ENCODE measurements at places on chromosomes 3 and 15.

- no peak for DNase-seq
These were observed 24.3 kb upstream of the PLXNA1 start for GRCh38 chr3:126958638-126959085.

DNA sequence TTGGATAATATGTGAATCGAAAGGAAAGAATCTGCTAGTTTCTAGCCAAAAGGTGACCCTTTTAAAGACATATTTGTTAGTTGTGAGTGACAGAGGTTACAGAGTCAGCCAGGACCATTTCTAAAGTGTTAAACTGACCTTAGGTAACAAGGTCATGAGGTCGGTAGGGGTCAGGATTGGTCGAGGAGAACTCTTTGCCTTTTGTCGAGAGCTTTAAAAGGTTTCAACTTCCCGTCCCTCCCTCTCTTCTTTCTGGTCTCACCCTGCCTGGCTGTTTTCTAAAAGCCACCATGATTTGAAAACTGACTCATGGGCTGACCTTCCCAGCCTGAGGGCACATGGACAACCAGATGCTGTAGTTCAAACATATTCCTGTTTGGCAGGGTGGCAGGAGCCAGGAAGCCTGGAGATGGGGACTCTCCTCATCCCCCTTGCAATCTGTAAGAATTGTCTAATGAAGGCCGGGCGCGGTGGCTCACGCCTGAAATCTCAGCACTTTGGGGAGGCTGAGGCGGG lies 25.8 kb upstream of the PRTG start:
- DNase-seq, result no peak

GRCh38 chr3:144820726-144821125 lies 849.1 kb downstream of the DIPK2A start:
- no peak for DNase-seq

GRCh38 chr3:104461431-104461830 lies 905.3 kb upstream of the ALCAM start:
- no peak for DNase-seq

GRCh38 chr3:135982404-135982761 lies 16.9 kb downstream of the PPP2R3A start:
- no peak for DNase-seq

GRCh38 chr3:13483988-13484695 lies 4.0 kb downstream of the HDAC11 start:
- no peak for DNase-seq

- DNase-seq, result no peak
These were observed 380.7 kb upstream of the GOLIM4 start for GRCh38 chr3:168476360-168476980.

DNA sequence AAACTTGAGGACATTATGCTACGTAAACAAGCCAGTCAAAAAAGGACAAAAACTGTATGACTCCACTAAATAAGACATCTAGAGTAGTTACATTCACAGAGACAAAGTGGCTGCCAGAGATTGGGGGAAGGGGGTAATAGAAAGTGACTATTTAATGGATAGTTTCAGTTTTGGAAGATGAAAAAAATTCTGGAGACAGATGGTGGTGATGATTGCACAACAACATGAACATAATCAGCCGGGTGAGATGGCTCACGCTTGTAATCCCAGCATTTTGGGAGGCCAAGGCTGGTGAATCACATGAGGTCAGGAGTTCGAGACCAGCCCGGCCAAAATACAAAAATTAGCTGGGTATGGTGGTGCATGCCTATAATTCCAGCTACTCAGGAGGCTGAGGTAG lies 40.6 kb downstream of the DPP8 start:
- peak; percentile 54 for DNase-seq

DNA sequence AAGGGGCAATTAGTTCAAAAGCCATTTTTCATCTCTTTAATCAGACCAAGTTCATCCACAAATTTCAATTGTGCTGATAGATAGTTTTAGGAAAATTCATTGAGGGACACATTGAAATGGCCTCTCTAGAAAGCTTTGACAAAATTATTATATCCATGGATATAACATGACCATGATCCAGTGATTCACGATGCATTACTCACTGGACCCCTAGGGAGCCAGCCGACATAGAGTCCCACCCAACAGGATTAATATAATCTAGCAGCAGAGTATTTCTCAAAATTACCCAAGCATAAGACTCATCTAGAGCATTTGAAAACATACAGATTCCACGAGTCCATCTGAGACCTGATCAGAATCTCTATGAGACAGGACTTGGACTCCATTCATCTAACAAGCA lies 100.3 kb downstream of the FRMD5 start:
- DNase-seq, result no peak

GRCh38 chr3:67876261-67876660 lies 221.8 kb upstream of the SUCLG2 start:
- no peak for DNase-seq
